NCI-H1694 (cell line): ENCODE measurements at places on chromosomes 12 and 14.
A peak's percentile ranks its signal among the peaks of the same experiment; 100 is the strongest.

- DNase-seq: no peak
Observed at GRCh38 chr12:496736-497135, 37.0 kb downstream of the B4GALNT3 start.

- no peak for DNase-seq
Observed at GRCh38 chr14:56855891-56856461, 45.7 kb upstream of the OTX2 start.

DNA sequence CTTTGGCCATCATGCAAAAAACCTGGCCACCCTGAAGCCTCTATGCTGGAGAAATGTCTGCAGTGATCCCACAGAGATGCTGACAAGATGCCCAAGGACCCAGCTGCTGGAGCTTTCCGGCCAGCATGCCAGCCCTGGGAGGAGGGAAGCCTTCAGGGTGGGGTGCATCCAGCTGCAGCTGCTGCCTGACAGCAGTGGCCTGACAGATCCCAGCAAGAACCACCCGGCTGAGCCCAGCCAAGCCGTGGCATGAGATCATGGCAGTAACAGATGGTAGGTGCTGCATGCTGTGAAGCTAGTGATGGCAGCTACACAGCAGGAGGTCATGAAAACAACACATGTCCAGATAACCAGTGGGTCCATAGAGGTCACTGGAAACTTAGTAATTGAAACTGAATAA lies 13.8 kb downstream of the CLBA1 start:
- DNase-seq: peak; percentile 96

DNA sequence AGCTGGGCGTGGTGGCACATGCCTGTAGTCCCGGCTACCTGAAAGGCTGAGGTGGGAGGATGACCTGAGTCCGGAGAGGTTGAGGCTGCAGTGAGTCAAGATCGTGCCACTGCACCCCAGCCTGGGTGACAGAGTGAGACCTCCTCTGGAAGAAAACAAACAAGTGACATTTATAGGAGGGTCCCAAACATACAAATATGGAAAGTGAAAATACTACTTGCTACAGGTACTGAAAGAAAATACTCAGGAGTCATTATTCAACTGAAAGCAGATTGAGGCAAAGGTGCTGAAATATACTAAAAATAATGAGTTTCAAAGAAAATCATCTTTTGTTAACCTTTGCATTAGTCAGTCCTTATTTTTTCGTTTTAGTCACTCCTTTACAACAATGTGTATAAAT lies 53.5 kb downstream of the ETV6 start:
- no peak for DNase-seq

DNA sequence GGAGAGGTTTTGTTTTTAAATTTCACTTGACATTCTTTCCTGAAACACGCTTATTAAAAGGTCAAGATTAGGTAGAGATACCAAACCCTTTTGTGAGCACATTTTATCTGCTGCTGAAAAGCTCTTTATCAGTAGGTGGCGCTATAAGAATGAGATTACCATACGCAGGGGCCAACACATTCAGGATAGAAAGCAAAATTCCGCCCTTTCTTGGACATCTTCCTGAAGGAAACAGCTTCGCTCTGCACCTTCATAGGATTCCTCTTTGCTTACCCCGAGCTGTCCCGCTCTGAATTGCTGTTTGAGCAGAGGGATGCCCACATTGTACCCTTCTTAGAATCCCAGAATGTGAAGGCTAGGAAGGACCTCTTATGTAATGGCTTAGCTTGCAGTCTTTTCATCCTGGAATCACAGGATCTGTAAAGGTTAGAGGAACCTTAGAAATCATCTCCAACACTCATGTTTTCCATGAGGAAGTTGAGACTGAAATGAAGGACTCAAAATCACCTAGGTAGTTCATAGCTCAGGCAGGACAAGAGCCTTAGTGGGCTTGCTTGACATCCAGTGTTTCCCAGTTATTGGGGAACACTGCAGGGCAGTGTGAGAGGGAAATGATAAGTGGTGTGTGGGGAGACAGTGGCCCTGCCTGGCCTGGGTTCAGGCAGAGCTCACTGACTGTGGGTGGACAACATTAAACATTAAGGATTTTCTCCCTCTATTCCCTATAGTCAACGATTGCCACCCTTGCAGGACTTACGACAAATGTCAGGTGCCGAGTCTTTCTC lies 38.7 kb upstream of the CRY1 start:
- peak; percentile 81 for DNase-seq

DNA sequence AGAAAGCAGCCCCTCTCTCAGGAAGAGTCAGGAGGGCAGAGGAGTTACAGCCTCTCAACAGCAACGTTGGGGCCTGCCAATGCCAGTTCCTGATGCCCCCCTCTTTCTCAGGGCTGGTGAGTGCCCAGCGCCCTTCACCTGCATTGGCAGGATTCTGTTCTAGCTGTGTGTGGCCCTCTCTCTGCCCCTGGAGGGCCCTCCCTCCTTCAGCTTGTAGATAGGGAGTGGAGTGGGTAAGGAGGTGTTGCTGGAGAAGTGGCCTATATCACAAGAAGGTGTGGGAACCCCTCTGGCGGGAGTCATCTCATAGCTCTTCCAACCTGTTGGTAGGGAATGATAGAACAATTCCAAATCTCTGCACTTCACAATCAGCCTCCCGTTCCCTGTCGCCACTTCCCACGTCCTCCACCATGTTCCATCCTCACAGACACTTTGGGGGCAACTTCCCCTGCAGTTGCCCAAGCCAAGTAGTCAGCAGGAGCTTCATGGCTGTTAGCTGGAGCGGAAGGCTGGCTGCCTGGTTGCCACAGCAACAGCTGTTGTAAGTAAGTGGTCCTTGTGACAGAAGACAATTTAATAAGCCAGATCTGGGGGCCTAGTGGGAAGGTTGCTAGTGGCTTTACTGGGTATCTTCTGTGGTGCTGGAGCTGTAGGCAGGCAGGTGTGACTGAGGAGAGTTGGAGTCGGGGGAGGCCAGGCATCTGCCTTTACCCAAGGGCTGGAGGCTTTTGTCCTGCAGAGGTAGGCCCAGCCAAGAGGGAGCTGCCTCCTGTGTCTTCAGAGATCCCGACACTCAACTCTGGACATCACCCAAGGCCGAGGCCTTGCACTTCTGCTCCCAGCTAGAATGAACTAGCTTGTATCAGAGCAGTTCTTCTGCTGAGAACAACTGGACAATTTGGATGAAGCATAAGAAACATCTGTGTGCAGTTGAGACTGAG lies 38.4 kb downstream of the GALNT16 start:
- DNase-seq: peak; percentile 48

- no peak for DNase-seq
Observed at GRCh38 chr12:106118381-106119130, 20.2 kb downstream of the NUAK1 start.

DNA sequence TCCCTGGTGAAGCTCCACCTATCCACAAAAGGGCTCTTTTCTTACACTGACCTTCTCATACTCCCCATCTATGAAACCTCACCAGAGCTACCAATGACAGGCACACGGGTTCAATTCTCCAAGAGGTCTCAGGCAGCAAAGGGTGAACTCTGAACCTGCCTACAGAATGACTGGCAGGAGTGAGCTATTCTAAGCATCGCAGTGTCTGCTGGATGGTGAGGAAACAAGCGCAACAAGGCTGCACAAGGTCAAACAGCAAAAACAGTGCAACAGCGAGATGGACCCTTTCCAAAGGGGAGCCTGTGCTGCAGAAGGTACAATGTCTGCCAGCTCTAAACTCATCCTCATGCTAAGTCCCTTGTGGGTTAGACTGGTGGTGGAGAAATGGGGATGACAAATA lies 22.0 kb downstream of the TMCC3 start:
- no peak for DNase-seq

DNA sequence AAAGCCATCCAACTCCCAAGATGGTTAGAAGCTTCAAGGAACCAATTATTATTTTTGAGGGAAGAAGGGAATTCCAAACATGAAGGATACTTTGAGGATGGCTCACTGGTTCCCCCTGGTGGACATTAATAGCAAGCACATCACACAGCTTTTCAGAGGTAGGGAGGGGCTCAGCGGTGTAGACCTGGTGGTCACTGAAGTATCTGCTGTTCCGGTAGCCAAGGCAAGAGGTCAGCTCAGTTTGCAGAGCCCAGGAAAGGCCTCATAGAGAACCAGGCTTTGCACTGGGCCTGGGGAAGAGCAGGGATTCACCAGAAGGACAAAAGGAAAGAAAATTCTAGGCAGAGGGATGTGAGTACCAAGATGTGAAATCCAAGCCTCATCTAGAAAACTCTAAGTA lies 118.7 kb downstream of the KSR2 start:
- DNase-seq: peak; percentile 17

DNA sequence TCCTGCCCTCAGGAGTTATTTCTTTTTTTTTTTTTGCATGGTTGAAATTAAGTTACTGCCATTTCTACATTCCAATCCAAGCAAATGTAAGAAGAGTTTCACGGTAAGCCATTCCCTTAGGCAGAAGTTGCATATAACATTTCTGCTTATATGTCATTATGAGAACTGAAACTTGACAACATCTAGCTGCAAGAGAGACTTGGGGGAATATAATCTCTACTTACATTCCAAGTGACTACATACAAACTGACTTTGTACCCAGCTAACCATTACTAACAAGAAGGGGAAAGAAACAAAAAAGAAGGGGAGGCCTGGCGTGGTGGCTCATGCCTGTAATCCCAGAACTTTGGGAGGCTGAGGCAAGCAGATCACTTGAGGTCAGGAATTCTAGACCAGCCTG lies 7.3 kb upstream of the RESF1 start:
- no peak for DNase-seq

- no peak for DNase-seq
Observed at GRCh38 chr12:67509666-67510386, 138.7 kb upstream of the DYRK2 start.

DNA sequence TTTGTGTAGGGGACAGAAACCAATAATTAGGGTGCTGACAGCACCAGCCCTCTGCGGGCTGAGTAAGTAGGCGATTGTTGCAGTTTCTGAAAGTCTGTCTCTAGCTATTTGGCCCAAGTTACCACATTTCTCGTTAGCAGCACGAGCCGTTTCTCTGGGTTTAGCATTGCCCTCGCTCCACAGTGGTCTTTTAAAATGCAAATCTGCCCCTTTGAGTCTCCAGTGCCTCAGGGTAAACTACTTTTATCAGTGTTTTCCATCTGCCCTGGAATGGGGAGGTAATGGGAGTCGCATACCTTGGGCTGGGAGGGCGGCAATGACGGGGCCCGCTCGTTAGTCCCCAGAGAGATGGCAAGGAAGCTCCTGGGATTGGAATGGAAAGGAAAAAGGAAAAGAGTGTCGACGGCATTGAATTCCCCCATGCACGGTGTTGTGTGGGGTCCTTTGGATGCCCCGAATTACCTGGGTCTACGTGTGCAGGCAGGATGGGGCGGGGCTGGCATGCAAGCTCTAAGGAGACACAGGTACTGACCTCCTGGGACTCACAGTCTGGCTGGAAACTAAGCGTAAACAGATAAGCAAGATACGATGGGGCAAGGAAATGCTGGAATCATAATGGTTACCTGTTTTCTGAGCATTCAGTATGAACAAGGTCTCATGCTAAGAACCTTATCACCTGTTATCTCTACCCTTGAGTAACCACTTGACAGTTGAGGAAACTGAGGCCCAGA lies 131.8 kb upstream of the MAP1LC3B2 start:
- DNase-seq: no peak

DNA sequence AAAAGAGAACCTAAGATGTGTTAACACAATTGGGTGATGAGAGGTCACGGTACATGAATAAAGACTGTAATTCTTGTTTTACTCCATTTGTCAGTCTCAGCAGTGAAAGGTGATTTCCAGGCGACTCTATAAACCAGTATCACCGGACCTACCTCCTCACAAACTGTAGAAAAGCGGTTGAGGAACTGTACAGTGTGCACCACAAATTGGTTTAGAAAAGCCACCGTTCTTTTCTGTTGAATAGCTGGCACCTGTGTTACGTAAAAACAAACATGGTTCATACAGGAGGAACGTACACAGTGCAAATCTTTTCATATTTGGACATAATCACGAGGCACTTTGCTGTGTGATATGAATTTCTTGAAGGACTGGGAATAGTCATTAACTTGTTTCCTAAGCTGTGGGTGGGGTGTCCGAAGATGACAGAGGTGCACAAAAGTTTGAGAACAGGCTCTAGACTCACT lies 663 bp downstream of the WASHC3 start:
- no peak for DNase-seq

DNA sequence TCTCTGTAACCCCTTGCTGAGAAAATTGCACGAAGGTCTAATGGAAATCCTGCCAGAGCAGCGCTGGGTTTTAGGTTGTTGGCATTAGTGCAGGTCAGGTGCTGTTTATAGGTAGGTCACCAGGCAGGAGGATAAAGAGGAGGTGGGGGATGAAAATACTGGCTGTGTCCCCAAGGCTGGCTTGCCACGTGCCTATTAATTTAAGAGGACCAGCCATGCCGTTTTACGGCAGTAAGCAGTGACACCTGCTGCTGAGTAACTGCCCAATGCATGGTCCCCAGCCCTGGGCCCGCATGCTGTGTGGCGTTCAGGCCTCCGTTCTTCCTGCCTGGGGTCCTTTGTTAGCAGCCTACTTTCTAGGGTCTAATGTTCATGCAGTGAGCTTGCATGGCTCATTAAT lies 67.2 kb downstream of the WDR20 start:
- no peak for DNase-seq

- DNase-seq: no peak
Observed at GRCh38 chr12:85653731-85654455, 182.3 kb downstream of the RASSF9 start.

- DNase-seq: no peak
Observed at GRCh38 chr12:19490908-19491307, 51.6 kb downstream of the AEBP2 start.

DNA sequence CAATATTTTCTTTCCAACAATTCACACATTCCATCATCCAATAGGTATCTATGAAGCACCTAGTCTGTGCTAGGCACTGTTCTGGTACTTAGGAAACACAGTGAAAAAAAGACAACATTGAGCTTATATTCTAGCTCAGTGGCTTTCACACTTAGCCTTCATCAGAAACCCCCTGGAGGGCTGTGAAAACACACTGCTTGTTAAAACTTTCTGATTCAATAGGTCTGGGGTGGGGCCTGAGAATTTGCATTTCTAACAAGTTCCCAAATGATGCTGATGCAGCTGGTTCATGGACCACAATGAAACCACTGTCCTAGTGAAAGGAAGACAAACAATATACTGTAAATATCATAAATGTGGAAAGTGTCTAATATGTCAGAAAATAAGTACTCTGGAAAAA lies 5.9 kb downstream of the VTI1B start:
- no peak for DNase-seq
